ENCODE measurements at places on chromosomes 4 and X.

DNA sequence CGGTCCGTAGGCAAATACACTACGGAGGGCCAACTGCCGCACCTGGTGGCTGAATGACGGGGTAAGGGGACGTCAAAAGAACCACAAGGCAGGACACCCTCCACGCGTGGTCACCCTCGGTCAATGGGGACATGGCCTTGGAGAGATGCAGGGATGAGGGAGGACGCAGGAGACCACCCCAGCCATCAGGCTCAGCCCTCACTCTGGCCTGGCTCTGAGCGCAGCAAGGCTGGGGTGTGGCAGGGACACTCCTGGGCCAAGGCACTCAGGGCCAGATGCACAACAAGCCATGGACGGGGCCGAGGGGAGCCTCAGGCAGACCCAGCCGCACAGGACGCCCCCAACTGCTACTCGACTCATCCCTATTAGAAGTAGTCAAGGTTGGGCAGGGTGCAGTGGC is 36.5 kb downstream of the GAK start:
- DNase-seq, result no peak

- DNase-seq, result no peak
Measured at GRCh38 chr4:20075248-20075871, 176.3 kb upstream of the SLIT2 start.

GRCh38 chr4:138595731-138596460 is 353.7 kb upstream of the SLC7A11 start:
- DNase-seq, result no peak

DNA sequence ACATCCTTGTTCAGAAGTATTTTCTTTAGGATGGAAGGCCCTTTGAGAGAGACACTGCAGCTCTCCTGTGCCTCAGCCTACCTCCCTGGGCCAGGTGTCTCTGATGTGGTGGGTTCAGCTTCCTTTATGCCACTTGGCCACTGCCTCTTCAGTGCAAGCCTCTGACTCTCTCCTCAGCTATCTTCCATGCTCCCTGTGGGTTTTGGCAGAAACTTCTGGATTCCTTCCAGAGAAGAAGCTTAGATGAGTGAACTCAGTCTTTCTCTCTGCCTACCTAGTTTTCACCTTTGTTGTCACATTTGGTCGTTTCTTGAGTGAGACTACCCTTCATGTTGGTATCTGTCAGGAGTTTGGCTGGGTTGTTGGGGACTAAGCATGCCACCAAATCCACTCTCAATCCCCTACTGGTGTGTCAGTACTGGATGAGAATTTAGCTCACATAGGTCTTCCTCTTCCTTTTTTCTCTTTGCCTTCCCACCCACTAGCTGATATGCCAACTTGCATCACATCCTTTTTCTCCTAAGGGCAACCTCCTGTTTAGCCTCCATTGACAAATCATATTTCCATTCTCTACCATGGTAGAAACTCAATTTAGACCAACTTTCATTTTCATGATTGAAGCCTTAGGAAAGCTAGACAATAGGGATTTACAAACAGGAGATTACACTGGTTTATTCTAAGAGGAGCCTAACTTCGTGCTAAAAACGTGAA is 32.0 kb downstream of the IL15 start:
- no peak for DNase-seq

GRCh38 chr4:77798385-77798784 is 20.8 kb downstream of the CNOT6L start:
- DNase-seq, result no peak

Data from AML-193 (cell line).